ENCODE measurements at places on chromosomes 13 and 19.

- no peak for DNase-seq
Measured at GRCh38 chr13:53060840-53061490, 32.4 kb downstream of the OLFM4 start.

DNA sequence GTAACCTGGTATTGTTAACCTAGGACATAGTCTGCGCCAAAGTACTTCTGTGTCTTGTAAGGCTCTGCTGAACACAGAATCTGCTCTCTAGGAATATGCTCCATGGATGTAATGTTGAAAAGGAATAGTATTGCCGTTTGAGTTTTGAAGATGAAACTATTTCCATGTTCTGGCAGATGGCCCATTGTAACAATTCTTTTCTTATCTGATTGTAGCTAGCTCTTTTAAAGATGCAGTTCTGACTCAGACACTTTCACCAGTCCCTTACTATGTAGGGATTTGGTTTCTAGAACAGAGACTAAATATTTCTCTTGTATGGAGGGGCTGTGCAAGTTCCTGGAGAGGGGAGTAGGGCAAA is 185.6 kb downstream of the MTUS2 start:
- no peak for DNase-seq

- no peak for DNase-seq
Measured at GRCh38 chr13:30873499-30873898, 32.6 kb upstream of the MEDAG start.

- DNase-seq: no peak
Measured at GRCh38 chr19:409516-410242, 732 bp upstream of the C2CD4C start.

GRCh38 chr19:13600091-13600490 is 93.8 kb upstream of the CACNA1A start:
- DNase-seq: no peak

Measured in GM12864 (cell line).